ENCODE measurements at places on chromosomes 7 and 10. TPM values are rescaled to one million over a fixed set of nuclear protein-coding genes. Genes with fewer than 3 reads are reported as not detected.

CALCR gene
- total RNA-seq: 1.0 TPM

PRSS37 gene
- total RNA-seq: not detected

CYP26C1 gene
- not detected for total RNA-seq

DNA sequence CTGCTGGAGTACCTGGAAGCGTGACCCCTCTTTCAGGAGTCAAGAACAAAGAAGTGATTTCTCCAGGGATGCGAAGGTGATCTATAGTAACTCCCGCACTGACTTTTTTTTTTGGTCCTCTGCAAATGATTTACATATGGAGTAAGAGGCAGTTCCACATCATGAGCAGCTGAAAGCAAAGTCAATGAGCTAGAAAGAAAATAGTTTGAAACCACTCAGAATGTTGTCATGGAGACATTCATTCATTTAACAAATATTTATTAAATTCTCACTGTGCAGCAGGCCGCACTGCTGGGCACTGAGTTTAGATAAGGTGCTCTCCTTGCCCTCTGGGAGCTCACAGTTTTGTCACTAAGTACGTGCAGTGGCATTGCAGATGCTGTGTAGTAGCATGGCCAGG, 206.7 kb downstream of the CAMK1D start:
- DNase-seq: no peak

GRCh38 chr10:80730522-80730921, 192.8 kb downstream of the SH2D4B start:
- no peak for DNase-seq

DNA sequence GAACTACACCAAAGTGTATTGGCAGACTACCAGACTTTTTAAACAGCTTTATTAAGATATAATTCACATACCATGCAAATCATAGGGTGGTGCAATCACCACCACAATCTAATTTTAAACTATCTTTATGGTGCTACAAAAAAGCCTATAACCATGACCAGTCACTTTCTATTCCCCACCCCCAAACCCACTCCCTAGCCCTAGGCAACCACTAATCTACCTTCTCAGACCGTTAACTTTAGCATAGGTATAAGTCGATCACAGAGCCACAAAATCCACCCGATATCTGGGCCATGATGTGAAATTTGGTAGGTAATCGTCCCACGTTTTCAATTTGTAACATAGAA, 536 bp upstream of the POM121 start:
- no peak for DNase-seq

GRCh38 chr7:17333221-17333620, 34.8 kb downstream of the AHR start:
- no peak for DNase-seq

Measured in psoas muscle (tissue), 8 donors.